ENCODE measurements at places on chromosomes 12 and 14. TPM values are rescaled to one million over a fixed set of nuclear protein-coding genes. Genes with fewer than 3 reads are reported as not detected.

Gene ACVRL1
- total RNA-seq, result not detected

- DNase-seq, result no peak
- H3K4me1 ChIP-seq, result no peaks in the 10 kb centered on the region
- H3K36me3 ChIP-seq, result no peaks in the 10 kb centered on the region
- H3K4me3 ChIP-seq, result no peak overlapping the region
- peaks cover 4% of the 10 kb centered on the region for H3K27me3 ChIP-seq
These were observed 68.1 kb downstream of the TBC1D30 start for GRCh38 chr12:64892561-64892960.

- no peaks in the 10 kb centered on the region for H3K36me3 ChIP-seq
- H3K4me1 ChIP-seq, result no peaks in the 10 kb centered on the region
- no peak for DNase-seq
These were observed 243.9 kb upstream of the LRIG3 start for GRCh38 chr12:59164226-59164625.

DNA sequence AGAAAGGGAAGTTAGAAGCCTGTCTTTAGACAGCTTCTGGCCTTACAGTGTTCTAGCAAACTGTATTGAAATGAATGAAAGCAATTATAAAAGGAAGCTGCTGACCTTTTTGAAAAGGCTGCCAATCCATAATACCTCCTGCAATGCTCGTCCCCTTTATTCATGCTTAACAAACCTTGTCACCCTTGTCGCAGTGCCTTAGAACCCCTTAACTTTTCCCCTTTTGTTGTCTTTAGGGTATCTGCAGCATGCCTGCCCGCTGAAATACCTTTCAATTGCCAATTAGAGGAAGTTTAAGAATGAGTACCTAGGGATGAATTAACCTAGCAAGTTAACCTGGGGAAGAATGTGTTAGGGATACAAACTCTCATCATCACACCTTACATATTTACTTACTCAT is 731.2 kb downstream of the RERGL start:
- no peaks in the 10 kb centered on the region for H3K4me1 ChIP-seq
- no peaks in the 10 kb centered on the region for H3K36me3 ChIP-seq
- no peaks in the 10 kb centered on the region for H3K27me3 ChIP-seq
- no peak overlapping the region for H3K4me3 ChIP-seq
- DNase-seq, result no peak

- H3K36me3 ChIP-seq, result no peaks in the 10 kb centered on the region
- no peak for DNase-seq
- no peak overlapping the region for H3K27ac ChIP-seq
- H3K27me3 ChIP-seq, result peaks cover 33% of the 10 kb centered on the region
- H3K4me3 ChIP-seq, result no peak overlapping the region
These were observed 27.0 kb upstream of the PLEK2 start for GRCh38 chr14:67438969-67439368.

DNA sequence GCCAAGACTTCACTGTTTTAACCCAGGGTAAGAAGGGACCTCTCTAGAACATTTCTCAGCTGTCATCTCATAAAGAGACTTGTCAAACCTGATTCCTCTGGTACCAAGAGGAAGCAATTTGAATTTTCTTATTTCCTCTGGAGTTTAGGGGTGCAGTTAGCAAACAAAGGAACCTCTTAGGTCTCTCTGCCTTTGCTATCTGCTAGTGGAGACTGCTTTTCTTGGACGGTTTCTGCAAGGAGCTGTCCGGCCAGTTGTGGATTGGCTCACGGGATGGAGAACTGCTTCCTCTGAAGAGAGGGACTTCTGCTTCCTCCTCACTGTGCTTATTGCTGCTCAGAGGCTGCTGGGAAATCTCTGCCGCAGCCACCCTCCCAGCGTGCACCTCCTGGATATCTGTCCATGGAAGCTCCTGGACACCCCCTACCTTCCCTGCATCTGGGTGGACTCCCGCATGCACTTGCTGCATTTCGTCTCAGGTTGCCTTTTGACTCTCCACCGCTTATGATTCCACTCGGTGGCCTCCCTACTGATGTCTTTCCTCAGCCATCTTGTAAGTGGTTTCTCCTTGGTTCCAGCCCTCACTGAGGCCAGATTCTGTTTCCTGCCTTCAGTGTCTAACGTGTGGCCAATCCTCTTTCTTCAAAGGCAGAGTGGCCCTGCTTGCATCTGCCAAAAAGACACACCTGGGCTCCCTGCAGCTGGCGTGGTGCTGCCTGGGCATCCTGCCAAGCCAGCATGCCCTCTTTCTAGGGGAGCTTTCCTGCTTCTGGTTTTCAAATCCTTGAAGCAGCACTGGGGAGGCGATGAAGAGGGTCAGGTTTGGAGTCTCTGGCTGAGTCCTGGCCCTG is 187.3 kb downstream of the CHST11 start:
- DNase-seq, result no peak
- H3K27ac ChIP-seq, result peak overlapping the region; percentile 65
- H3K36me3 ChIP-seq, result peaks cover 46% of the 10 kb centered on the region
- no peaks in the 10 kb centered on the region for H3K27me3 ChIP-seq
- H3K4me3 ChIP-seq, result peak overlapping the region; percentile 1

Gene DLK1
- total RNA-seq, result not detected

- DNase-seq, result no peak
- H3K27me3 ChIP-seq, result peaks cover 36% of the 10 kb centered on the region
- peaks cover 15% of the 10 kb centered on the region for H3K4me1 ChIP-seq
- H3K27ac ChIP-seq, result no peak overlapping the region
- H3K4me3 ChIP-seq, result no peak overlapping the region
These were observed 18.5 kb downstream of the COL2A1 start for GRCh38 chr12:47985596-47986290.

Gene LRRC10
- not detected for total RNA-seq

Gene CS
- total RNA-seq, result 165 TPM

DNA sequence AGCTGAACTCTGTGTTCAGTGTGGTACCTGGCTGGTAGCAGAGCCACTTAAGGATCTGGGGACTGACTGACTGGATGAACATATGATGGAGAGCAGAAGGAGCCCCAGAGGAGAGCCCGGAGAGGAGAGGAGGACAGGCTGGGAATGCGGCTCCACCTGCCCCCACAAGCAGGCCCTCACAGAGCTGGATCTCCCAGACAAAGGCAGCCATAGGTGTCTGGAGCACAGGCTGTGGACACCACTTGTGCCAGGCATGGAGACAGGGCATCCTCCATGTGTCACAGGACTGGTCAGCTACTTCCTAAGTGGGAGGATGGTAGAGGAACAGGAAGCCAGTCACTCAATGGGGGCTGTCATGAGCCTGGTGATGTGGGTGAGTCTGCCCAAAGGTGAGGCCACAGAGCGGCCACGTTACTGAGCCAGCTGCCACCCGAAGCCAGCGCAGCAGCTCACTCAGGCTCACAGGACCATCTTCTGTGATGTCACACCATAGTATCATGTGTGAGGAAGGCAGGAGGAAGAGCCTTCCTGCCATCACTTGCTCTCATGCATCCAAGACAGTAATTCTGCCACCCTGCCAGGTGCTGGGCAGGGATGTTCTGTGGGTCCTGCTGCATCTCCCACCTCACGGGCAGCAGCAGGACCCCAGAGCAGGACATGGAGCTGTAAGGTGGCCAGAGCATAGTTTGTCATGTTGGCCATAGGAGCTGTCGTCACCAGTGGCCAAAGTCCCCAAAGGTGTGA is 72.1 kb downstream of the PRIMA1 start:
- H3K27ac ChIP-seq, result no peak overlapping the region
- H3K36me3 ChIP-seq, result no peaks in the 10 kb centered on the region
- H3K27me3 ChIP-seq, result peaks cover 1% of the 10 kb centered on the region
- no peak overlapping the region for H3K4me3 ChIP-seq
- H3K4me1 ChIP-seq, result no peaks in the 10 kb centered on the region

DNA sequence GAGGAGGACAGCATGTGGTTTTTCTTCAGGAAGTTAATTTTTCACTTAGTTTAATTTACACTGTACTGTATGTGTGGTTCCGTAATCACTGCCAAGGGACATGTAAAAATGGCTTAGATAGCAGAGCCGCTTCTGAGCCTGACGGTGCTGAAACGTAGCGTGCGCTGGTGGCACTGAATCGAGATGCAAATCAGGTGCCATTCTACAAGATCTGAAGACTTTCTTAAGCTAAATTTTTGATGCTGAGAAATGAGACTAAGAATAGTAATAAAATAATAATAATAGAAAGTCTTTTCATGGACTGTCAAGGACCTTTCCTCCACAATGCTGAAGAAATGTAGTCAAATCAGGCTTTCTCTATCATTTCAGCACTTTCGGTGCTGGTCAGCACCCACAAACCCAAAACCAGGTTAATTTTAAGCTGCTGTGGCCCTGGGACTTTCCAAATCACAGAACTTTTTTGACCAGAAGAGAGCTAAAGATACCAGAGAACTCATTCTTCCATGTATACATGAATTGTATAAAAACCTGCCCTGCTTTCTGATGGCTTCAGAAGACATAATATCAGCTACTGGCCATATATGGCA is 183.3 kb upstream of the LMO3 start:
- no peak for DNase-seq
- H3K27ac ChIP-seq, result no peak overlapping the region
- H3K4me3 ChIP-seq, result no peak overlapping the region

- H3K27ac ChIP-seq, result no peak overlapping the region
- no peaks in the 10 kb centered on the region for H3K27me3 ChIP-seq
- DNase-seq, result no peak
- H3K36me3 ChIP-seq, result no peaks in the 10 kb centered on the region
- peaks cover 8% of the 10 kb centered on the region for H3K4me1 ChIP-seq
These were observed 8.7 kb upstream of the PPP1R13B start for GRCh38 chr14:103856105-103856504.
